ENCODE measurements at places on chromosomes 3 and 15.

GRCh38 chr15:83066734-83067637 lies at the start of gene BTBD1:
BTBD1 (minus strand) TSS chr15:83067252; CDS start chr15:83067151, 101 bp downstream.
- peak; percentile 46 for DNase-seq

DNA sequence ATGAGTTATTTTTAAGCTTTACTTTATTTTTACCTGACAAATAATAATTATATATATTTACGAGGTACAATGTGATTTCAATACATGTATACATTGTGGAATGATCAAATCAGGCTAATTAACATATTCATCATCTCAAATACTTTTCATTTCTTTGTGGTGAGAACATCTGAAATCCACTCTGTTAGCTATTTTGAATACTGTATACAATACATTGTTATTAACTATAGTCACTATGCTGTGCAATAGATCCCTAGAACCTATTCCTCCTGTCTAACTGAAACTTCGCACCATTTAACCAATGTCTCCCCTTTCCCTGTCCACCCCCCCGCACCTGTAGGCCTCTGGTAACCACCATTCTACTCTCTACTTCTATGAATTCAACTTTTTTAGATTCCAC lies 7.9 kb upstream of the SPPL2A start:
- DNase-seq: no peak

DNA sequence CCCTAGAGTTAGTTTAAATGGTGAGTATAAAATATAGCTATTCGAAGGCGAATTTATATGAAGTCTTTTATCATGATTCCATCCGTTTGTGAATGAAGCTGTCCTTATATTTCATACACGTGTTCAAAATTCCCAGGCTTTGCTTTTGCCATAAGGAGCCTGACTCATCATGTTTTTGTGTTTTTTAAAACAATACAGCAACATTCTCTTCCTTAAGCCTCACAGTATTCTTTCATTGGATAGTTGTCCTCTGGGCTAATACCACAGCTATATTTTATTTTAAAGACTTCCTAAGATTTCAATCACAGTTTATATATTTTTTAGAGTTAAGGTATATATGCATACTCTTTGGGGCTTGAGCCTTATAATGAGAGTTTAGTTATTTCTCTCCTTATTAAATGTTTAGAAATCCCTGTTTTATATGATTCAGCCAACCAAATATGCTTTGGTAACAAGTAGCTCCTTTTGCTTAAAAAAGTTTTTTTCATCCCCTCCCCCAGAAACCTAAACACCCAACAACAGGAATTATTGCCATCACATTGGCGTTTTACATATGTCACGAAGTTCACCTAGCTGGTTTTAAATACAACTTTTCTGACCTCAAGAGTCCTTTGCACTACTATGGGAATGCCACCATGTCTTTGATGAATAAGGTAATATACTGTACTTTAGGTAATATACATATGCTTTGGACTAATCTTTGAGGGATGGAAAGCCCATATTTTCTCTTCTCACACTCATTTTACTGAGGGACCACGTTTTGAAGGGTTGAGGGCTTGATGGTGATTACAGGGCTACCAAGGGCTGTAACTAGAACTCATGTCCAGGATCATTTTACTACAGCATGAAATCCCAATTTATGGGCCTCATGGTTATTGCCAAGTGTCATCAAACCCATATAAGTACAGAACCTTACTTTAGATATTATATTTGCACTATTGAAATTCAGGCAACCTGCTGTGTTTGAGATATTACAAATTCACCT lies 28.5 kb downstream of the ST3GAL6 start:
- DNase-seq: no peak

GRCh38 chr3:169227911-169228310 lies 435.6 kb downstream of the MECOM start:
- no peak for DNase-seq

DNA sequence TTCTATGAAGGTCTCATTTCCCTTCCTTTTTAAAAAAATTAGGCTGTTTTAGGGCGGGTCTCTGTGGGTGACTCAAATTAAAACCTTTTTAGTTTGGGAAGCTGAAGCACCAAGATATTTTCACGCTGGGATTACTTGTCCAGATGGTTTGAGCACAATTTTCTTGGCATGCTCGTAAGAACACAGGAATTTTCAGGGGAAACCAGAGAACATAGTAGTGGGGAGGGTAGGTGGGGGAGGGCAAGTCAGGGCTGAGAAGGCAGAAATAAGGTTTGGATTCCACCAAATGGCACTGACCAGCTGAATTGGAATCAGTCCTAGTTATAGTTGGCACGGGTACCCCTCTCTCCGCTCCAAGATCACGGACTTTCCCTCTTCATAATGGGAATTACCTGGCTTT lies 97.3 kb upstream of the LRIG1 start:
- no peak for DNase-seq

GRCh38 chr3:43496740-43497375 lies 125.0 kb downstream of the ANO10 start:
- no peak for DNase-seq

DNA sequence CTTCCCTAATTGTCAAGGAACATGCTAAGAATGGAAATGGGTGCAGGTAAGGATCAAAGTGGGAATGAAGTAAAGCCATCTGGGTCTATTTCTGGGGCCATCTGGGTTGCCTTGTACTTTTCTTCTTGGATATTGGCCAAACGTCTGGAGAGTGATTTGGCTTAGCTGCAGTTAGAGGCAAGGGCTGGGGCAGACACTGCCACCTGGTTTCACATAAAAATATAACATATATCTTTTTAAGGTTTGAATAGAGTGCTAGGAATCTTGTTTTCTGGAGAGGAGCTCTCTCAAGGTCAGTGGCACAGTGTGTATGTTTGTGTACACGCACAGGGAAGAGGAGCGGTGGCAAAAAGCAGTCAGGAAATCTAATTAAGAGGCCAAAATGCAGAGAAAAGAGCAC lies 24.7 kb upstream of the EOMES start:
- no peak for DNase-seq

DNA sequence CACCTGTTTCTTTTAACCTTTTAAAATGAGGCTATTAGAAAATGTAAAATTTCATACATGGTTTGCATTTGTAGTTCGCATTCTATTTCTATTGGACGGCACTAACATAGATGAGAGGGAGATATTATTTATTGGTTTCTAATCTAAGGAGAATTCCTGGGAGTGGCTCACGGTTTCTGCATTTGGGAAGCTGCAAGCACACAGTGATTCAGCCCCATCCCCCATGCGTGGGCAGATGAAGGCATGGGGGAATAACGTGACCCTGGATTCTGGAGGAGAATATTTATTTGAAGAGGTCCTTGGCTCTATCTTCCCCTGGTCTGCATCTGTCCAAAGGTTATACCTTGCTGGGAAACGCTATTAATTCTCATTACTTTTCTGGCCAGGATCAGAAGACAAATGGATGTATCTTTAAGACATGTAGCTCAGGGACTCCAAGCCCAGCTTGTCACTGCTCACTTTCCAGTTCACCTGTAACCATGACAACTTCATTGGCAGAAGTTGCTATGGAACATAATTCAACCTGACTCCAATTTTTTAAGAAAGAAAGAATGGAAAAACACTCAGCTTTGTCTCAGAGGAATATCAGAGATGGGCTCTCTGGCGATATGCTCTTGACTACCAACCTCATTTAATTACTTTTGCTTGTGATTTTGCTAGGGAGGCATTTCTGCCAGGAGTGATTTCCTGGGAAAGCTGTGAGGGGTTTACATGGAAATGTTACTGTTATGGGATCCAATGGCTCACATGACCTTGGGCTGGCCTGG lies 27.2 kb upstream of the POMGNT2 start:
- no peak for DNase-seq

DNA sequence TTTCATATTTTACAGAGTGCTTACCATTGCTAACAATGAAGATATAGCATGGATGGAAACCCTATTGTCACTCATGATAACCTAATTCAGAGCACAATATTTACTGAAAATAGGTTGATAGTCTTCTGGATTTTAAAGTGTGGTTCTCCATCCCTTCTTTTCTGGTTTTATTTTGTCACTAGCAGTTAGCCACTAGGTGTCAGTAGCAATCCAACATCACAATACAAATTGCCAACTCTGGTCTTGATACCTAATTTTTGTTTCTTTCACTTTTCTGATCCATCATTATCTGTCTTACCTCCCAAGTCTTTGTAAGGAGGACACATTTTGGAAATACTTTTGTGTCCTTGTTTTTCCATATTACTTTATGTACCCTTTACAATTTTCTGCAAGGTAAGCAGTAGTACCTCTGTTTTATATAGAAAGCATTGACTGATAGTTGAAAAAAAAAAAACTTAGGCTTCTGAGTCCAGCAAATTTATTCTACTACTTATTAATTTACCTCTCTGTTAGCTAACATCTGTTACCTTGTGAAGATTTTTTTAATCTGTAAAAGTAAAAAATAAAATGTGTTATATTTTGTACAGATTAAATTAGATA lies 28.3 kb upstream of the CRYBG3 start:
- DNase-seq: no peak

DNA sequence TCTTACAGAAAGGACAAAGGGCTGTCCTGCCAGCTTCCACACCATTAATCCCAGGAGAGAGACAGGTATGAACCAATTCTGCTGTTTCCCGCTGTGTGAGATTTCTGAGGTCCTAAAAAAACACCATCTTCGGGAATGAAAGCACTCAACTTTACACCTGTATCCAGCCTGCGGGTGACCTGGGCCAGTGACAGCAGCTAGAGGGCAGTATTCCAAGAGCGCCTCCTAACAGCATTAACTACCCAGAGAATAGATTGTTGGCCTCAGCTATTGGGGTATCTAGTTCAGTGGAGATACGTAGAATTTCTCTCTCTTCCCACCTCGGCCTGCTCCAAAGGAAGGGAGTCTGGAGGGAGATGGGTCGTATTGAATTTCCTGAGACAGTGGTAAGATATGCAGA lies 55.1 kb downstream of the WDR76 start:
- no peak for DNase-seq

DNA sequence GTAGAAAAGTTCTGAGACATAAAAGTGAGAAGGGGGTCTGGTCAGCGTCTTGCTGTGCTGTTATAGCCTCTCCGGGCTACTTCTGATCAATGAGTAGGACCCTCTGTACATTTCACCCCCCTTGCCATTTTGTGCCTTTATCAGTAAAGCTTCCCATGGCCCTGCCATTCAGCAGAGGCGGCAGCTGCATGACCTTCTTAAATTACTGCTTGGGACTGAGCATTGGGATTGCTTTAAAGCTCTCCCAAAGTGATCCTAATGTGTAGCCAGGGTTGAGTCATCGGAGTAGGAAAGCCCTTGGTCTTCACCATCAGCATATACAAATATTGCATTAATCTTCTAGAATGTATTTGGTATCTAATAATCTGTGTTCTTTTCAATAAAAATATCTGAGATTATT lies 70.2 kb downstream of the FMN1 start:
- DNase-seq: no peak

DNA sequence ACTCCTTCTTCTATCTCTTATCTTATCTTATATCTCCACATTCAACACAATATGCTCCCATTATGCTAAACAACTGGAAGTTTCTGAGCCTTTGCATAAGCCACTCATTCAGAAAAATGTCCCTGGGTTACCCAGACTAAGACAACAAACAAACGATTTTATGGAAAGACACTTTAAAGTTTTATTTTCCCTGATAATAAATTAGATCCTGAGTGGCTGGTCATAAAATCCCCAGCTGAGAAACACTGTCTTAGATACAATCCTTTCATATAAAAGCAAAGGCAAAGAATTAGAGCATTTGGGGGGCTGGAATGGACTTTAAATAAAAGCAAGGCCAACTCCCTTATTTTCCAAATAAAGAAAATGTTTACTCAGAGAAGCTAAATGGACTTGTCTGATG lies 322.3 kb downstream of the GBE1 start:
- no peak for DNase-seq

GRCh38 chr3:111351334-111351733 lies 190.7 kb upstream of the CD96 start:
- DNase-seq: no peak

DNA sequence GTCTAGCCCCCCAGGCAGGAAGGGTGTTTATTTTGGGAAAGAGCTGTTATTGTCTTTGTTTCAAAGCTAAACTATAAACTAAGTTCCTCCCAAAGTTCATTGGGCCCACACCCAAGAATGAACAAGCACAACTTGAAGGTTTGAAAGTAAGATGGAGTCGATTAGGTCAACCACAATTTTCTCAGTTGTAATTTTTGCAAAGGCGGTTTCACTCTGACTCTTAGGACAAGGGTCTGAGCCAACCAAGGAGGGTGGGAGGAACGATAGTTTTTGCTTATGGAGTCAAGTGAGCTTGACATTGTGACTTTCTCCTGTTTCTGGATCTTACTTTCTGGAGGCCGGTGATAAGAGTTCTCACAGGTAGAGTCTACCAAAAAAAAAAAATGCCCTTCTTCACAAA lies 5.8 kb upstream of the ZNF770 start:
- DNase-seq: no peak

DNA sequence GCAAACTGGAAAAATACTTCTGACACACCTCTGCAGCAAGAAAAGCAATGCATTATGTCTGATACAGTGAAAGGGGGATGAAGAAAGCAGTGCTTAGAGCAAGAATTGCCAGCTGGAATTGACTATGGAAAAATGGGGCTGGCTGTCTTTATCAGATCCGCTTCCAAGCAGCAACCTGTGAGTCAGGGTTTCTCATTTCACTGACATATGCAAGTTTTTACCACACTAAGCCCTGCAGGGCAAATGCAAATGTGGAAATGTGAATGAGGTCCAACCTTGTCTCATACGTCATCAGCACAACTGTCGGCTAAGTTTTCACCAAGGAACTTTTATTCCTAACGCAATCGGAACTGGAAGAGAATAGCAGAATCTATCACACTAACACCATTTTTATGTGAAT lies 172.5 kb upstream of the GADL1 start:
- DNase-seq: no peak

- no peak for DNase-seq
These were observed 9.0 kb downstream of the HCLS1 start for GRCh38 chr3:121651684-121652083.

GRCh38 chr15:58331913-58332675 lies 99.7 kb upstream of the LIPC start:
- DNase-seq: peak; percentile 72

DNA sequence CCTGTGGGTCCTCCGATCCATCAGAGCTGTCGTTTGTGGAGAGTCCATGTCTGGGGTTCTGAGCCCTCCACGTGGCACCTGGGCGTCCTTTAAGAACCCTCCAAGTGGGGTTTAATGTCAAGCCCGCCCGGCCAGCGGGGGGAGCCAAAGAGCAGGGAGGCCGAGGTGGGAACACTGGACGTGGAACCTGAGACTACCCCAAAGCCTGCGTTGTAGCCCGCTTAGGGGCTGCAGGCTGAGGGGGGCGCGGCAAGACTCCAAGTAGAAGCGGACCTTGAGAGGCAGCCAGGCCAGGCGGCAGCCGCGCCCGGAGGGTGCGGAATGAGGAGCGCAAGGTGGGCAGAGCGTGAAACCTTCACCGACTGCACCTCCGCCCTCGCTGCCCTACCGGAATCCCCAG lies 126.2 kb upstream of the ATP10A start:
- no peak for DNase-seq

All from stimulated activated CD8-positive, alpha-beta memory T cell treated with anti-CD3 and anti-CD28 coated beads, Interleukin-4, amount 100 ng/mL, for 1 hour (primary cell).